Esophagus squamous epithelium (tissue), 5 donors: ENCODE measurements at places on chromosomes 12 and 14.

DNA sequence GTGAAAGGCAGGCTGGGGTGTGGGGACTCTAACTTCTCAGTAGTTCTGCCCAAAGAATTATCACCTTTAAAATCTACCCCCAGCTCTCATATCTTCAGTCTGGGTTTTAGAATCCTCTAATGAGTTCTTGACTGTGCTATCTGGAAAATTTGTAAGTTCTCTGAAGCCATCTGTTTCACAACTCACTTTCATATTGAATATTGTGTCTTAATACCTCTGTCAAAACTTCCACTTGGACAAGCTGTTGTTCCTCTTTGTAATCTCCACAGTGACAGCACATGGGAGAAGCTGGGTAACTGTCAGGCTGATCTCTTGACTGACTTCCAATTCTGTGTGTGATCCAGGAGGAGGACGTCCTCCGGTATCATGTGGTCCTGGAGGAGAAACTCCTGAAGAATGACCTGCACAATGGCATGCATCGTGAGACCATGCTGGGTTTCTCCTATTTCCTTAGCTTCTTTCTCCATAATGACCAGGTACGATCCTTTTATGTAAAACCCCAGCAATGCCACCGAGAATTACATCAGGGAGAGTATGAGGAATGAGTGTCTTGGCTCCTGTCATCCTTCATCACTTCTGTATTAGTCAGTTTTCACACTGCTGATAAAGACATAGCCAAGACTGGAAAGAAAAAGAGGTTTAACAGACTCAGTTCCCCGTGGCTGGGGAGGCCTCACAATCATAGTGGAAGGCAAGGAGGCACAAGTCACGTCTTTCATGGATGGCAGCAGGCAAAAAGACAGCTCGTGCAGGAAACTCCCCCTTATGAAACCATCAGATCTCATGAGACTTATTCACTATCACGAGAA lies 111.9 kb downstream of the STAB2 start:
- DNase-seq, result no peak

- no peak for DNase-seq
Measured at GRCh38 chr14:102087762-102088011, 843 bp upstream of the HSP90AA1 start.

- no peak for DNase-seq
Measured at GRCh38 chr14:73630009-73630780, 14.6 kb upstream of the DNAL1 start.

- no peak for DNase-seq
Measured at GRCh38 chr14:83147006-83147405, 1613.4 kb upstream of the SEL1L start.
